Heart left ventricle (tissue), 16 donors: ENCODE measurements at places on chromosomes 12 and 14. TPM values are rescaled to one million over a fixed set of nuclear protein-coding genes. Genes with fewer than 3 reads are reported as not detected.
A peak's percentile ranks its signal among the peaks of the same experiment; 100 is the strongest.

DNA sequence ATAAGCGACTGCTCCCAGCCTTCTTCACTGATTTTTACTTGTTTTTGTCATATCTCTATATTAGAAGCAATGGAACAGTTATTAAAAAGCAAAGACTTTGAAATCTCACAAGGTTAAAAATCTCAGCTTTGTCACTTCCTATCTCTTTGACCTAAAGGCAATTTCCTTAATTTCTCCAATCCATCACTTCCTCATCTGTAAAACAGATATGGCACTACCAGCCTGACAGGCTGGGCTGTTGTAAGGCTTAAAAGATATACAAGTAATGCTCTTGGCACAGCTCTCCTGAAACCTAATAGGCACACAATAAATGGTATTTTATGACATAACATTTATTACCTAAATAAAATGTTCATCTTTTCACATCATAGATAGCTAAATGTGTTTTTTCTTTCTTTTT, 25.6 kb downstream of the ATXN2 start:
- no peak for DNase-seq

DNA sequence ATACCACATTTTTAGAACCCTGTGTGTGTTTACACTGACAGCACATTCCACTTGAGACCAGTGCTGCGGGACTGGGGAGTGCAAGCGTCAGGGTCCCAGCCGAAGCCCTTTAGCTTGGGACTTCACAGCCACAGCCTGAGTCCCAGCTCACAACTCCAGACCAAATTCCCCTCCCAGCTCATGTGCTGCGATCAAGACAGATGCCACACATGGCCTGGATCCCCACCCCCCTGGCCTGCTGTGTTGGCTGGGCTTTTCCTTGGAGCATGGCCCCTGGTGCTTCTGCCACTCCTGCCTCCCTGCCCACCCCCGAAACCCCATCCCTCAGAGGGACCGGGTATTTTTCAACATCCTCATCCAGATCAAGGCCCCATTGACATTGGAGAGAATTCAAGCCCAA, 63.7 kb downstream of the WDR20 start:
- DNase-seq = no peak

The A2ML1 gene
- 0.08 TPM for polyA plus RNA-seq

DNA sequence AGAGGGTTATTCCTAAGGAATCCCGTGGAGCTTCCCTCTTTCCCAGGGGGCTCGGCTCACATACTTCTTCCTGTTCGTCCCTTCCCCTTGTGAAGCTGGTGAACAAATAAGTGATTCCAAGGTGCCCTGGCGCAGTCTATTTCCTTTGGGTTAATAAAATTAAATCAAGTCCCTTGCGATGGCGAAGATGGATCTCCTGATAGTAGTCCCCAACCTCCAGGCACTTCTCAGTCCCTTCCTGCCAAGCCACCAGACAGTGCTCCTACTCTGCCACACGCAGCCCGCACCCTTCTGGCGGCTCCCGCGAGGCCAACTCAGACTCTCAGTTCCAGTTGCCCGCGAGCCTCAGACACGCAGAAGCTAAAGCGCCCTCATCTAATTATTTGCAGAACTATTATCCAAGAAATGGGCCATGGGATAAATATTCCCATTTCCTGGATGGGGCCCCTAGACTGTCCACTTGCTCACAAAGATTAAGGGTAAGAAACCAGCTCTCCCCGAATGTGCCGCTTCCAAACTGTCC, 2.4 kb upstream of the SIX6 start:
- no peak for DNase-seq

The EID3 gene
- polyA plus RNA-seq = 1.6 TPM

DNA sequence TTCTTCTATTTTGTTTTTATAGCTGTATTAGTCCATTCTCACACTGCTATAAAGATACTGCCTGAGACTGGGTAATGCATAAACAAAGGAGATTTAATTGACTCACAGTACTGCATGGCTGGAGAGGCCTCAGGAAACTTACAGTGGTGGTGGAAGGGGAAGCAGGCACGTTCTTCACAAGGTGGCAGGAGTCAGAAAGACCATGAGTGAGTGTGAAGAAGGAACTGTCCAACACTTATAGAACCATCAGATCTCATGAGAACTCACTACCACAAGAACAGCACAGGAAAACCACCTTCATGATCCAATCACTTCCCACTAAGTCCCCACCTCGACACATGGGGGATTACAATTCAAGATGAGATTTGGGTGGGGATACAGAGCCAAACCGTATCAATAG, 42.3 kb downstream of the ARMH4 start:
- no peak for DNase-seq

DNA sequence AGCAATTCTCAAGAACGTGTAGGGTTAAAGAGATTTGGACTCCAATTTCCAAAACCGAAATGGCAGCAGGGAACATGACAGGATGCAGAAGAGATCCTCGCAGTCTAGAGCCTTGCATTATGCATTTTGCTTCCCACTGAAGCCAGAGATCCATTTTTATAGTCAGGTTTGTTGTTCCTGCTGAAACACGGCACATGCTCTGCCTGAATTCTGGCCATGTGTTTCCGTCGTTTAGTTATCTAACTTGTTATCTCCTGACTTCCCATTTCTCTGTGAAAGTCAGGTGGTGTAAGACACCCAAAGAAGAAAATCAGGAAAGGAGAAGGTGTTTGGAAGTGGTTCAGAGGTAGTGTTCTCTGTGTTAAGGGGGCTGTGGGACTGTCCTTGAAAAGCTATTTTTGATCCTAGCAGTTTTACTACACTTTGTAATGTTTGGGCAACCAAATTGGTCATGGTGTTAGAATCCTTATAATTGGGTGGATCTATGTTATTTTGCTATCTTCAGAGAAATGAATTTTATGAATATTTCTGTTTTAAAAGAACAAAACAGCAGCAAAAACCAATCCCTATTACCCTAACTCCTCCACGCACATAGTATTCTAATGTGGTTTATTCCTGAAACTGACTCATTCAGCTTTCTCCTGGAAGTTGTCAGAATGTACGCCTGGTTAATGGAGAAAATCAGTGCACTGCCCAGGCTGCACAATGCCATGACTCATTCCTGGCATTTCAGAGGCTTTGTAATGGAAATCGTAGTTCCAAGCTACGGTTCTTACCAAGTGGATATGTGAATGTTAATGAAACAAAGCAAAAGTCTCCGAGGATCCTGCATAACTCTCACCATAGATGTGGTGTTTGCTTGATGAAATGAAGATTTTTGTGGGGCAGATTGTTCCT, 110.1 kb downstream of the SAMD4A start:
- no peak for DNase-seq

The CSAD gene
- polyA plus RNA-seq = 26.5 TPM

GRCh38 chr14:69652942-69653684, 41.7 kb downstream of the SUSD6 start:
- DNase-seq = no peak

DNA sequence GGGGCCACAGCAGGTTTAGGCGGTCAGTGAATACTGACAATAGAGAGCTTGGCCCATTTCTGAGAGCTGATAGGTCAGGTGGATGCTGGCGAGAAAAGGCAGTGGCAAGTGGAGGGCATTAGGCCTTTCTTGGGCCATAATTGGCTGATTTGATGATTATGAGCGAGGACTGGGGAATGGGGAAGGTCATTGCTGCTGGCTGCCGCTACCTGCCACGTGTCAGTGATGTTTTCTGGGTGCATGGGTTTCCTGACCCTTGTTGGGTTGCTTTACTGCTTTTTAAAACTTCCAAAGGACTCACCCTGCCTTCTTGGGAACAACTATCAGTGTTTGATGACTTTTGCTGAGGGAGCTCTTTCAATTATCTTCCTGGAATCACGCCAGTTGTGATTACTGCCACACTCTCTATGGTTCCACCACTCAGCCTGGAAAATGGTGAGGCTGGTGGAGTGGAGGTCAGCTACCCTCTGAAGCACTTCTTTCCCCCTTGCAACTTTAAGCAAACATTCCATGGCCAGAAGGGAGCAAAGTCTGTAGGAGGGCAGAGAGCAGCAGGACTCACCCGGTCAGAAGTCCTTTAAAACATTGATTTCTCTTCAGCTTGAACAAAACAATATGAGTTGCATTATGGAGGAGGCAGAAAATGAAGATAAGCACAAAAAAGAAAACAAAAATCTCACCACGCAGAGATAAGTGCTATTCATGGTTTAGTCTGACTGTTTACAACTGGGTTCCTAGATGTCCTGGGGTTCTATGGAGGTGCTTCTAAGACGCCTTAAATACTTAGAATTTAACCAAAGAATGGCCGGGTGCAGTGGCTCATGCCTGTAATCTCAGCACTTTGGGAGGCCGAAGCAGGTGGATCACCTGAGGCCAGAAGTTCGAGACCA, 12.1 kb upstream of the SLC10A1 start:
- DNase-seq = no peak

DNA sequence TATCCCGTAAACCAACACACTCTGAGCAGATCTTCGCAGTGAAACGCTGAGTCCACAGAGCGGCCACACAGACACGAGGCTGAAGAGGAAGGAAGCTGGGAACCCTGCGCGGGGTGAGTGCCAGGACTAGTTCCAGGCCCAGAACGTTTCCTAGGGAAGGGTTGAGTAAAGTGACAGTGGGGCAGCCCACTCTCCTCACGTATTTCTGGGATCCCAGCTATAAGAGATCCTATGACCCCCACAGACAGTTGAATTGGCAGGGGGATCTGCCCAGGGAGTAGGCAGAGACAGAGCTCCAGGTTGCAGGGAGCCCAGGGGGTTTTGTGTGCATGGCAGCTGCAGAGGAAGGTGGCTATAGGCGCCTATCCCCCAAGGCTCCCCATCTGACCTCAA, 51.1 kb downstream of the GTF2A1 start:
- DNase-seq = peak; percentile 70

The ACSS3 gene
- polyA plus RNA-seq = 17.7 TPM

DNA sequence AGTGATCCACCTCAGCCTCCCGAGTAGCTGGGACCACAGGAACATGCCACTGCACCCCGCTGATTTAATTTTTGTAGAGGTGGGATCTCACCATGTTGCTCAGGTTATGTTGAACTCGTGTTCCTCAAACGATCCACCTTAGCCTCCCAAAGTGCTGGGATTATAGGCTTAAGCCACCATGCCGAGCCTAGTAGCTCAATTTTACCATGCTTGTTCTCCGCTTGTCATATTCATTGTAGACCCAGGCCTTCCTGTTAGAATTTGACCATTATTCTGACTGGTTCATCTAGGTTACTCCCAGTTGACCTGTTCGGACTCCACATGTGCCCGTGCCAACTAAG, 24.7 kb downstream of the TMBIM6 start:
- DNase-seq = no peak

DNA sequence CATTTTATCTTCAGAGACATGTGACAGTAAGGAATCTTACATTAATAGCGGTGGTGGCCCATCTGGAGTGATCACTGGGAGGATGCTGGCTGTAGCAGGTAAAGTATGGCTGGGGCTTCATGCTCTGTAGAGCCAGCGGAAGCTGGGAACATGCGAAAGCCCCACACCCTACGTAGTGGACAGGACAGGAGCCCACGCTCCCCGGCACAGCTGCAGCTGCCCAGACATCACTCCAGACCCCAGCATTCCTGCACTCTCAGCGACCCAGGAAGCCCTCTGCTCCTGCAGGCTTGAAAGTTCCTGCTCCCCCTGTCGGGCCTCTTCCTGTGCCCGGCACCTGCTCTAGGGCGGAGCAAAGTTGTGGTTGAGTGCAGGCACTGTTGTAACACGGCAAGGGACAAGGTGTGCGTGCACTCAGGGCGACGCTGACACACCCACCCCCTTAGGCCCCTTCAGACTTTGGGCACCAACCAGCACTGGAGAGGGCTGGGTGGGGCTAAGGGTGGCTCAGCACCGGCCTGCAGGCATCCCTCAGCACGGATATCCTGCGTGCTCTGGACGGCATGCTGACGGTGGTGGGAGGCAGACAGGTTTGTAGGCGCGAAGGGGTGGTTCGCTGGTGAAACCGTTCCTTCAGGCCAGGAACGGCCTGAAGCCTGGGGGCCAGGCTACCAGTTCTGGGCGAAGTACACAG, 568.3 kb downstream of the FSCB start:
- DNase-seq = peak; percentile 32

The NOXRED1 gene
- polyA plus RNA-seq = not detected

The ESRRB gene
- 6.5 TPM for polyA plus RNA-seq

DNA sequence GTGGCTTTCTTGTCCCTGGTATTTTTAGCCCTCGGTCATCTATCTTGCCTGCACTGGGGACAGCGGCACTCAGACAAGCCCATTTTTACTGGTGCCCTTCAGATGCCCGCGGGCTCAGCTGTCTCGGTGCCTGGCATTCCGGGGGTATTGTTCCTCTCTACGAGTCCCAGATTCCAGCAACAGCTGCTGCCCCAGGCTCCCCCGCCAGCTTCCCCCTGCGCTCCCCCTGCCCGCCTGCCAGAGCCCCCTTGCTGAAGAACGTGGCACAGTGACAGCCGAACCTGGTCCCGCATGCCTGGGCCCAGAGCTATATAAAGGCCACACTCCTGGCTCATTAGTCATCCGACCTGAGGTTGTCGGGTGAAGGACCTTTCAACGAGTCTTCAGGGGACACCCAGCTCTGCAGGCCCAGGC, 10.9 kb upstream of the MYL2 start:
- peak; percentile 85 for DNase-seq

GRCh38 chr12:132754160-132754932, 7.3 kb downstream of the ANKLE2 start:
- no peak for DNase-seq

- no peak for DNase-seq
These were observed 8.9 kb upstream of the AMN start for GRCh38 chr14:102913341-102914211.

- DNase-seq = no peak
These were observed 73.8 kb downstream of the SUSD6 start for GRCh38 chr14:69685218-69685616.

DNA sequence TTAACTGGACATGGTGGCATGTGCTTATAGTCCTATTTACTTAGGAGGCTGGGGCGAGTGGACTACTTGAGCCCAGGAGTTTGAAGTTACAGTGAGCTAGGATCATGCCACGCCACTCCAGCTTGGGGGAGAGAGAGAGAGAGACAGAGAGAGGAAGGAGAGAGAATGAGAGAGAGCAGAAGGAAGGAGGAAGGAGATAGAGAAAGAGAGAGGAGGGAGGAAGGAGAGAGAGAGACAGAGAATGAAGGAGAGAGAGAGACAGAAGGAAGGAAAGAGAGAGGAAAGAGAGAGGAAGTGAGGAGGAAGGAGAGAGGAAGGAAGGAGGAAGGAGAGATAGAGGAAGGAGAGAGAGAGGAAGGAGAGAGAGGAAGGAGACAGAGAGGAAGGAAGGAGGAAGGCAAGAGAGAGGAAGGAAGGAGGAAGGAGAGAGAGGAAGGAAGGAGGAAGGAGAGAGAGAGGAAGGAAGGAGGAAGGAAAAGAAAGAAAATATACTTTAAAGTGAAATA, 93.5 kb upstream of the PTPRB start:
- DNase-seq = no peak
